SJSA1 (cell line): ENCODE measurements at places on chromosomes 4 and X. TPM values are rescaled to one million over a fixed set of nuclear protein-coding genes. Genes with fewer than 3 reads are reported as not detected.

Gene GLUD2
- 0.38 and 0.55 TPM in 2 replicates for total RNA-seq

DNA sequence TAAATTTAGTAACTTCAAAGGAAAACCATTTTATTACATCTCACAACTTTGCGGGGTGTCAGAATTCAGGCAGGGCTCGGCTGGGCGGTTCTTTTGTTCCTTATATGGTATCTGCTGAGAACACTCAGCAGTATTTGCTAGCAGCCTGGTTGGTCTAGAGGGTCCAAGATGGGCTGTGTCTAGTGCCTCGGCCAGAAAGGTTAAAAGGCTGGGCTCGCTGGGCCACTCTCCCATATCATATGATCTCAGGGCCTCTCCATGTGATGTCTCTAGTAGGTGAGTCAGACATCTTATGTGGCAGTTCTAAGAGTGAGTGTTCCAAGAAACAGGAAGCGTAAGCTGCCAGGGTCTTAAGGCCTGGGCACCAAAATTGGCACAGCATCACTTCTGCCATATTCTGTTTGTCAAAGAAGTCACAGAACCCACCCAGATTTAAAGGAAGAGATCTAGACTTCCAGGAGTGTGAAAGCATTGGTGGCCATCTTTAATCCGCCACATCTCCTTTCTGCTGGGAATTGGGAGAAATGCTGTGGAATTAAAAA is 100.9 kb upstream of the ATP6AP2 start:
- H3K36me3 ChIP-seq, result no peaks in the 10 kb centered on the region
- no peak overlapping the region for H3K4me3 ChIP-seq
- DNase-seq, result no peak
- no peaks in the 10 kb centered on the region for H3K4me1 ChIP-seq
- H3K27ac ChIP-seq, result no peak overlapping the region

DNA sequence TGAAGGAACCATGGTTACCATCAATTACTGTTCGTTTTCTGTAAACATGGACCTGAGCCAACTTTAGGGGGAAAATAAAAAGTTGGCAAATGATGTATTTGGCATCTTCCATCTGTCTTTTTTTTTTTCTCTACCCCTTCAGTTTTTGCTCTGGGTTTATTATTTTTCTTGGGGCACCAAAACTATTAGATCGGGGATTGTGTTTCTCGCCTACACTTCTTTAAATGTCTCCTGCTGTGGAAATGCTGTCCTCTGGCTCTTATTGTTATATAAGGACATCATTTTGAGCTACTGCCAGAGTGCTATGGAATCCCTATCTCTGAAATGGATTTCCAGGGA is 234.0 kb upstream of the SLIT2 start:
- no peaks in the 10 kb centered on the region for H3K36me3 ChIP-seq
- DNase-seq, result no peak
- H3K27me3 ChIP-seq, result no peaks in the 10 kb centered on the region
- H3K27ac ChIP-seq, result no peak overlapping the region

GRCh38 chrX:130393451-130394074 is 8.1 kb upstream of the GPR119 start:
- H3K4me1 ChIP-seq, result no peaks in the 10 kb centered on the region
- peak; percentile 7 for DNase-seq
- no peaks in the 10 kb centered on the region for H3K36me3 ChIP-seq
- no peaks in the 10 kb centered on the region for H3K27me3 ChIP-seq
- no peak overlapping the region for H3K27ac ChIP-seq
- no peak overlapping the region for H3K4me3 ChIP-seq

- no peaks in the 10 kb centered on the region for H3K4me1 ChIP-seq
- no peak overlapping the region for H3K4me3 ChIP-seq
- no peaks in the 10 kb centered on the region for H3K36me3 ChIP-seq
- H3K27ac ChIP-seq, result no peak overlapping the region
- H3K27me3 ChIP-seq, result no peaks in the 10 kb centered on the region; the same call in 1 of the 2 replicates
Measured at GRCh38 chr4:173685165-173685830, 155.3 kb upstream of the HAND2 start.

GRCh38 chr4:109574931-109575804 is 15.1 kb downstream of the MCUB start:
- H3K4me3 ChIP-seq, result no peak overlapping the region
- H3K27me3 ChIP-seq, result no peaks in the 10 kb centered on the region
- no peaks in the 10 kb centered on the region for H3K4me1 ChIP-seq
- no peak overlapping the region for H3K27ac ChIP-seq
- no peaks in the 10 kb centered on the region for H3K36me3 ChIP-seq

DNA sequence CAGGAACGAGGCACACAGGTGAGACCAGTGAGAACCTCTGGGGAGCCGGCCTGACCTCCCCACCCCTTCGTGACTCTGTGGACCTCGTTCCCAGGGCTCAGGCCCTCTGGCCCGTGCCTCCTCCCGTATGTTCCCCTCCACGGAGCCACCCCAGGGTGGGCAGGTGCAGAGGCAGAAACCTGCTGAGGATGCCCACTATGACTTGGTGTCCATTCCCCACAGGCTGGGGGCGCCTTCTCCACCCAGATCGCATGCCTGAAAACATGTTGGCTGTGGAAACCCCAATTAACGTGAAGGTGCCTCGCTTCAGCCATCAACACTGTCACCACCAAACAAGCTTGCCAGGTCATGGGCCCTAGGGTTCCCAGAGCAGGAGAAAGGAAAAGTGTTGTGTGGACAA is 27.0 kb downstream of the BLOC1S4 start:
- H3K4me3 ChIP-seq, result no peak overlapping the region
- no peaks in the 10 kb centered on the region for H3K27me3 ChIP-seq
- H3K27ac ChIP-seq, result no peak overlapping the region

Gene DUSP21
- total RNA-seq, result not detected in 2 replicates

GRCh38 chr4:88215351-88215750 is 56.9 kb upstream of the ABCG2 start:
- no peak overlapping the region for H3K4me3 ChIP-seq
- DNase-seq, result no peak

Gene GPR173
- total RNA-seq, result 0.19 and 0.42 TPM in 2 replicates

DNA sequence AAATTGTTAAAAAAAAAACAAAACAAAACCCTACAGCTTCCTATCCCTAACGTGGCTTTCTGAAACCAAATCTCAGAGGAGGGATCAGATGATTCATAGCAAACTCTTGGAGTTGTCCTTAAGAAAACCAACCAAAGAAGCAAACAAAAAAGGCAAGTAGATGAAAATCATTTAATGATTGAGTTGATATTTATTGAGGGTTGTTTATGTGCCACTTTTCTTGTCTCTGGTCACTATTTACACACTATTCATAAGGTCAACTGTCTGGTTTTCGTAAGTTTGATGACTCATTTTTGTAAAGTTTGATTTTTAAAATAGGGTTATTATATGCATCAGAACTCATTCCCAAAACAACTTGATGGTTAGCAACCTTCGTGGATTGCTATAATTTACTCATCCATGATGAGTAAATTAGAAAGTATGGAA is 133.4 kb downstream of the UNC5C start:
- H3K4me3 ChIP-seq, result no peak overlapping the region
- H3K27ac ChIP-seq, result no peak overlapping the region
- DNase-seq, result no peak
- no peaks in the 10 kb centered on the region for H3K27me3 ChIP-seq

GRCh38 chrX:13689741-13690211 is 848 bp downstream of the RAB9A start:
- peak overlapping the region; percentile 77 for H3K4me3 ChIP-seq
- H3K27ac ChIP-seq, result peak overlapping the region; percentile 74; the same call in 1 of the 2 replicates
- peaks cover 16% of the 10 kb centered on the region; the same call in 1 of the 2 replicates for H3K4me1 ChIP-seq
- H3K27me3 ChIP-seq, result no peaks in the 10 kb centered on the region

Gene F8A2
- total RNA-seq, result not detected in 2 replicates
